Uterine smooth muscle cell (primary cell): ENCODE measurements at places on chromosomes 3 and 15. TPM values are rescaled to one million over a fixed set of nuclear protein-coding genes. Genes with fewer than 3 reads are reported as not detected.

Gene ERC2
- total RNA-seq: 0.55 and 0.75 TPM in 2 replicates

Gene PAQR9
- total RNA-seq: under 0.01 TPM in 1 of 2 replicates, not detected in the other

Gene SKOR1
- total RNA-seq: 0.11 and 0.12 TPM in 2 replicates

Gene INKA1
- 3.7 and 5.4 TPM in 2 replicates for total RNA-seq

Gene PLSCR2
- not detected in 2 replicates for total RNA-seq

Gene CD276
- total RNA-seq: 151 and 164 TPM in 2 replicates

Gene P2RY1
- total RNA-seq: 0.75 and 1.1 TPM in 2 replicates

Gene CLDN11
- total RNA-seq: 264 and 356 TPM in 2 replicates

Gene CSPG4
- total RNA-seq: 101 and 122 TPM in 2 replicates

Gene GOLGA8O
- total RNA-seq: 1.7 TPM in 1 of 2 replicates, not detected in the other

Gene ZIC1
- not detected in 2 replicates for total RNA-seq
